Gastroesophageal sphincter (tissue), 4 donors: ENCODE measurements at places on chromosomes 5 and 9. TPM values are rescaled to one million over a fixed set of nuclear protein-coding genes. Genes with fewer than 3 reads are reported as not detected.

C9orf50 gene
- total RNA-seq = not detected

NOXA1 gene
- 1.1 TPM for total RNA-seq

PPIC gene
- total RNA-seq = 47.4 TPM

FANCC gene
- total RNA-seq = 9.4 TPM

RLN1 gene
- total RNA-seq = not detected

CDC14B gene
- 25.4 TPM for total RNA-seq

SEMA4D gene
- 12.0 TPM for total RNA-seq

TTC23L gene
- total RNA-seq = 0.73 TPM

SPATA31D4 gene
- total RNA-seq = not detected

SFXN1 gene
- 18.9 TPM for total RNA-seq

PCDHB2 gene
- total RNA-seq = 3.0 TPM

PCDHA9 gene
- 0.47 TPM for total RNA-seq

NTRK2 gene
- 2.6 TPM for total RNA-seq

IFNK gene
- not detected for total RNA-seq

EDIL3 gene
- total RNA-seq = 26.9 TPM

HSD17B3 gene
- 0.78 TPM for total RNA-seq

ZNF354B gene
- 20.7 TPM for total RNA-seq

TEX48 gene
- not detected for total RNA-seq

UQCRQ gene
- 132 TPM for total RNA-seq

FAM221B gene
- total RNA-seq = not detected

UBTD2 gene
- total RNA-seq = 17.3 TPM

NAA35 gene
- 23.6 TPM for total RNA-seq

NR4A3 gene
- total RNA-seq = 0.52 TPM

ADAMTSL1 gene
- 138 TPM for total RNA-seq

CTSL gene
- 107 TPM for total RNA-seq
